ENCODE measurements at places on chromosomes 11 and 22.

- no peak for DNase-seq
These were observed 43.8 kb downstream of the SLC1A2 start for GRCh38 chr11:35375332-35376117.

GRCh38 chr11:17294033-17294432 is 17.5 kb downstream of the NUCB2 start:
- DNase-seq: no peak

DNA sequence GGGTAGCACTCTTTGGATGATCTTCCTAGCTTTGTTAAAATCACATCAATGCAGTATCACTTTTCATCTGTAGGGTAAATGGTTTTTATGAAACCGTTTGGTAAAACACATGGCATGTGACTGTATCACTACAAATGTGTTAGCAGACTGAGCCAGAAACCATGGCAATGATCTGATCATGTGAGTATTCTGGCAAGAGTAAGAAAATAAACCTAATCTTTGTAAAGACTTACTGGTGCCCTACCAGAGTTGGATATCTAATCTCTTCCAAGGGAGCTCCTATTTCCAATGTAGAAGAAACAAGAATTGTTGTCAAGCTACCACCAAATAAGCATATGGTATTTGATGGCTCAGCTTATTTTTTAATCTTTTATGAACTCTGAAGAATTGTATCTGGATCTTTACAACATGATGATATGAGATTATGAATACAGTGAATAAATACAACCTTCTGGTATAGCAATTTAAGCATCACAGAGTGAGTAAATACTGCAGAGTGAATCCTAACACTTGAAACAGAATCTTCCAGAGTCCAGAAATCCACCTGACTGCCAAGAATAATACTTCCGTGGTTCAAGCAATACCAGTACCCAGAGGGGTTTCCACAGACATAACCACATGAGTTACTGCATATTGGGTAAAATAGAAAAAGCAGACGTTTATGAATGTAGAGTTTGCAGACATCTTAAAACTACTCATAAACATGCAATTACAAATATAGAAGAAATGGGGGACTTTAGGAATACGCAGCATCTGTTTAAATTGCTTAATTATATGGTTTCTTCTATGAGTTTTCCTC is 238.8 kb downstream of the TTC28 start:
- no peak for DNase-seq

DNA sequence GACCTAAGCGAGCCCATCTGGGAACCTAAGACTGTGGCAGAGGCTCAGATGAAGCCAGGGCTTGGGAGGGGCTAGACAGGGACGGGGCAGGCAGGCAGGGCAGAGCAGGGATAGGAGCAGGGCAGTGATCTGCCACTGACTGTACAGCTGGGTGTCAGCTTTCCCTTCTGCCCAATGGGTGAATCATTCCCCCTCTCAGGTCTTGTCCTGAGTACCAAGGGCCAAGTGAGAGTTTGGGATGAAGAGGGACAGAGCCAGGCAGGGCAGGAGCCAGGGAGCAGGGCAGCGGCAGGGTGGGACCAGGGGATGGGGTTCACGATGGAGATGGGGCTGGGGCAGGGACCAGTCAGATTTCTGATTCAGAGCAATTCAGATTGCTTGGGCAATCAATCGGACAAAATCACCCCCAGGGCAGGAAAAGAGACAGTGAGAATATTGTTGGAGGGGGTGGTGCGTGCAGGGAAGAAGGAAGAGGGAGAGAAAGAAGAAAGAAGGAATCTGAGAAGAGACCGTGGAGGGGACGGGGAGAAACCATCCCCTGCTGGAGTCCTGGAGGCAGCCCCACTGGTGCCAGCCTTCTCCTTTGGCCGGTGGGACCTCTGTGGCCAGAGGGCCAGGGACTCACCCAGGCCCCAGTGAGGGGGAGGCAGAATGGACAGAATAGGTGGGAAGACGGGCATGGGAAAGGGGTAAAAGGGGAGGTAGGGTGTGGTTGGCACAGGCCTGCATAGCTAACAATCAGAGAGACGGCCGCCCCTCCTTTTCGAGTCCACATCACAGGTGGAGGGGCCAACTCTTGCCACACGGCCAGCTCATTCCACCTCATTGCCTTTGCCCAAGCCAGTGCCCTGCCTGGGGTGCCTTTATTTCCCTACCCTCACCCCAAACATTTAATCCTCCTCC is 47.2 kb downstream of the CYTH4 start:
- no peak for DNase-seq

- no peak for DNase-seq
These were observed 14.8 kb downstream of the TMEM123 start for GRCh38 chr11:102437727-102438126.

GRCh38 chr11:14930369-14930768 is 38.3 kb upstream of the CYP2R1 start:
- no peak for DNase-seq

DNA sequence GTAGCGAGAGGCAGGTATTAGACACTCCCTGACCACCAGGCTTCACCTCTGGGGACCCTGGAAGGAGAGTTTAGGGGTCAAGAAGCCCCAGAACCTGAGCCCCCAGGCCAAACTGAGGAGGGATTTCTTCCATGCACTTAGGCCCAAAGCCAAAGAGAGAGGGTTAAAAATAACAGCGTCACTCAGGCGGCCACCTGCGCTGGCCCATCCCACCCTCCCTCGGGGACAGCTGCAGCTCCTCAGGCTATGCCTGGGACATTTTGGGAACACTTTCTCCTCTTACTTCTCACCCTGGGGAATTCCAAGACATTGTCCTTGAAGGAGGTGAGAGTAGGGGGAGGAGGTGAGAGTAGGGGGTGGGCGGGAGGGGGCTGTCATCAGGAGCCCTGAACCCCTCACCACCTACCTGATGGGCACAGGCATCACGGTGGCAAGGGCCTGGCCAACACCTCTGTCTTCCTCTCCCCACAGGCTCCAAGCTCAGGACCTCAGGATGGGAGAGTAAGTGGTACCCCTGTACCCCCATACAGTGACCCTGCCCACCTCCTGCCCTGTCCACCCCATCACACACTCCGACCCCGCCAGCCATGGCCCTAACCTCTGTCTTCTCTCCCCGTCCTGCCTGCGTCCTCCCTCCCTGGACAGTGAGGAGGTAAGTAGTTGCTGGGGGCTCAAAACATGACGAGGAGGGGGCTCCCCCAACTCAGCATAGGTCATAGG is 583 bp downstream of the TNNI2 start:
- no peak for DNase-seq

DNA sequence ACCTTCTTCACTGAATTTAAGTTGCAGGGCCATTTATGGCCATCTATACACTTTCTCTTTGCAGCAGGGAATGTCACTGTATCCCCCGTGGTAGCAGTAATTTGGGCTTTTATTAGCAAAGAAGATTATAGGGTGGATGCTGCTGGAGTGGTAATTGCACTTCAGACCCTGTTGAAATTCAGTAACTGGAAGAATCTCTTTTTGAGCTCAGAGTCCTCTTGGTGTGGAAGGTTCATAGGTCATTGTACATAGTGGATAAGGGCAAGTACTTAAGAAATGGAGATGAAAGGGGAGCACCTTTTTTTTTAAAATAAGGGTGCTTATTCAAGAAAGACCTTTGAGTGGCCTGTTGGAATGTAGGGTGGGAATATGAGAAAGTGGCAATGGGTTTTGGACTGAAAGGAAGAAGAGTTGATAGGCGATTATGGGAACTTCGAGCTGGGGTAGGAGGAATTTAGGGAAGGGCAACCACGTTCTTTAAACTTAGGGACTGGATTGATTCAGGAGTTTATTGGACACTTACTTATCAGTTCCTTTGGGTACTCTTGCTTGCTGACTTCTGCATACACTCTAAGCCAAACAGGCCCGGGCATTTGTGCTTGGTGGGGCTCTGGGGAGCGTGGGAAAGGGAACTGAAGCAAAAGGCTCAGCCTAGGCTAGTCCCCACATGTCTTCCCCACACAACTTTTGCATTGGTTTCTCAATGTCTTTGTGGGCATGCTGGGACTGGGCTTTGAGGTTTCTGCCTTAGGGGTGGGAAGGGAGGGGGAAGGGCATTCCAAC is 26.5 kb downstream of the CTNND1 start:
- no peak for DNase-seq

DNA sequence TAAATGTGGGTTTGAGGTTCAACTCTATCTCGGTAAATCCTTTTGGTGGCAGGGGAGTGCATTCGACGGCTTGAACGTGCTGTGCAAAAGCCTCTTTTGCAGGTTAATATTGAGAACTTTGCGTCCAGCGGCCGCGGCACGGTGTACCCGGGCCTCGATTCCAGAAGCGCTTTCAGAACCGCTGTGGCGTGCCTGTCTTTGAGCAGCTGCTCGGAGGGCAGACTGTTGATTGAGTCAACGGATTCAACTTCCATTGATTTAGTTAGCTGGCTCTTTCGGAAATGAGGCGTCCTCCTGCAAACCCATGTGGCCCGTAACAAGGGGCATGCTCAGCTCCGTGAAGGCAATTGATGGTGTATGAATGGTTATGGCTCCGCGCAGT is 1247.8 kb downstream of the BRD1 start:
- DNase-seq: no peak

DNA sequence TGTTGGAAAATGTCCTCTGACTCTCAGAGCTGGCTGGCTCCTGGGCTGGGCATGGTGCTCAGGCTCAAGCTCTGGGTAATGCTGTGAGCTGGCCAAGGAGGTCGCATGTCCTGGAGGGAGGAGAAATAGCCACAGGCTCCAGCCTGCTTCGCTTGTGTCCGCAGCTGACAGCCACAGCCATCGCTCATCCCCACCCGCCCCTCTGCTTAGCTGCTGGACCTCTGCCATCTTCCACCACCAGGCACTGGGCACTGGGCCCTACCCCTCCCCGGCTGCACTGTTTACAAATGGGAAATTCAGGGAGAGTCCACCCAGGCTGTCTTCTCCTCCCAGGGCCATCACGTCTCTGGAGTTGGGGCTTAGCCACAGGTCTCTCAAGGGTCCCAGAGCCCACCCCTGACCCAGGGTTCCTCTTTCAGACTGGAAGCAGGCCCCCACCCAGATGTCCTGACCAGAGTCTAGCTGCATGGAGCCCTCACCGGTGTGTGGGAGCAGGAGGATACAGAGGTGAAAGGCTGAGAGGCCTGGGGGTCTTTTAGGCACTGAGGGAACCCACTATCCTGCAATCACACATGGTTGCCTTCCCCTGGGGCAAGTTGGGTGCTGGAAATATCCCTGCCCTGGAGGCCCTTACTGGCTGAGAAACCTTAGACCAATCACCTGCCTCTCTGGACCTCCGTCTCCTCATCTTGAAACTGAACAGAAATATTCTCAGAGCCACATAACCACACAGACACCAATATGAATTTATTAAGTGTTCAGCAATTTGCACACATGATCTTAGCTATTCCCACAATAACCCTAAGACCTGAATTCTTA is 62.7 kb downstream of the CD82 start:
- DNase-seq: no peak

DNA sequence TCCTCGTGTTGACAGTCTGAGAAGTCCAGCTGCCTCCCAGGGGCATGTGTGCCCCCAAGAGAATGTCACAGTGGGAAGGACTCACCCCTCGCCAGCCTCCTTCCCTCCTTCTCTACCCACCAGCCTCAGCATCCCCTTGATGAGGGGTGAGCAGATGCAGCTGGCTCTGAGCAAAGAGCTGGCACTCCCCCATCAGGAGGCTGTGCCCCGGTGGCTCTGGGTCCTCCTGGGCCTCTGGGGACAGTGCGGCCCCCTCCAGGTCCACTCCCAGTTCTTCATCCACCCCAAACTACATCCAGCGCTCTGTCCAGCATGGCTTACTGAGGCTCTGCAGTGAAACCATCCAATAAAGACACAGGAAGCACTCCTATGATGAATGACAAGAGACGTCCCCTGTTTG is 210.4 kb downstream of the BRD1 start:
- DNase-seq: no peak

All from activated CD8-positive, alpha-beta memory T cell treated with anti-CD3 and anti-CD28 coated beads, Interleukin-2, amount 50 U/mL, for 4 hours (primary cell).